Lung (tissue), 17 donors: ENCODE measurements at places on chromosomes 6 and 20. TPM values are rescaled to one million over a fixed set of nuclear protein-coding genes. Genes with fewer than 3 reads are reported as not detected.

DNA sequence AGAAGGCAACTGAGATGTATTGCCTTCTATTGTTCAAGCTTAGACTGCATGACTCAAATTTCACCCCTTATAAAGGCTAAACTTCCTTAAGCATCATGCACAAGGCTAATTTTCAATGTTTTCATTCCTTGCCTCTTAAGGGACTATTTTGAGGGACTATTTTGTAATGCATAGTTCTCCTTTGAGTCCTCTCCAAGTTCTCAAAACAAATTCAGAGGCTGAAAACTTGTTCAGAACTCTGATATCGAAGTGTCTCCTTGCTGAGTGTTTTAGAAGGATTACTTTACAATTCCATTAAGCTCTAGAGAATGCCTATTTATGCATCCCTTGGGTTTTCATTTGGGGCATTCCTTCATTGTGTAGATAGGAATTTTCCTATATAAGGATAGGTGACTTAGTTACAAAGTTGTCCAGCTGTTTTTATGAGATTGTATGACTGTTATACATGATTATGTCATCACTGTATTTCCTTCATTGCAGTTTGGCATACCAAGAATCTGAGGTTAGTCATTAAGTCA lies 41.7 kb downstream of the COL19A1 start:
- H3K27ac ChIP-seq: no peak overlapping the region
- no peaks in the 10 kb centered on the region for H3K27me3 ChIP-seq
- no peaks in the 10 kb centered on the region for H3K4me1 ChIP-seq
- no peaks in the 10 kb centered on the region for H3K36me3 ChIP-seq
- no peak for DNase-seq
- H3K4me3 ChIP-seq: no peak overlapping the region

DNA sequence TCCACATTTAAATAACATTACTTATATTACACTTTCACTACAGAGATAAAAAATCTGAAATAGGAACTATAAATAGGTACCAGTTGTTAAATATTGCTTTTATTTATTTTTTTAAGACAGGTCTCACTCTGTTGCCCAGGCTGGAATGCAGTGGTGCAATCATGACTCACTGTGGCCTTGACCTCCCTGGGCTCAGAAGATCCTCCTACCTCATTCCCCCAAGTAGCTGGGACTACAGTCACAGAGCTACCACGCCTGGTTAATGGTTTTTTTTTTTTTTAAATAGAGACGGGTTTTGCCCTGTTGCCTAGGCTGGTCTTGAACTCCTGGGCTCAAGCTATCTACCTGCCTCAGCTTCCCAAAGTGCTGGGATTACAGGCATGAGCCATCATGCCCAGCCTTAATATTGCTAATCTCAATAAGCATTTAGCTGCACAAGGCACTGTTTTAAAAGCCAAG lies 17.3 kb downstream of the EEF1E1 start:
- H3K4me1 ChIP-seq: no peaks in the 10 kb centered on the region
- no peak for DNase-seq
- H3K4me3 ChIP-seq: no peak overlapping the region
- no peaks in the 10 kb centered on the region for H3K27me3 ChIP-seq
- no peak overlapping the region for H3K27ac ChIP-seq
- H3K36me3 ChIP-seq: peaks cover 17% of the 10 kb centered on the region

GRCh38 chr20:23232219-23232581 lies 118.4 kb upstream of the NXT1 start:
- no peak for DNase-seq
- H3K36me3 ChIP-seq: no peaks in the 10 kb centered on the region
- no peaks in the 10 kb centered on the region for H3K4me1 ChIP-seq
- no peak overlapping the region for H3K4me3 ChIP-seq

DNA sequence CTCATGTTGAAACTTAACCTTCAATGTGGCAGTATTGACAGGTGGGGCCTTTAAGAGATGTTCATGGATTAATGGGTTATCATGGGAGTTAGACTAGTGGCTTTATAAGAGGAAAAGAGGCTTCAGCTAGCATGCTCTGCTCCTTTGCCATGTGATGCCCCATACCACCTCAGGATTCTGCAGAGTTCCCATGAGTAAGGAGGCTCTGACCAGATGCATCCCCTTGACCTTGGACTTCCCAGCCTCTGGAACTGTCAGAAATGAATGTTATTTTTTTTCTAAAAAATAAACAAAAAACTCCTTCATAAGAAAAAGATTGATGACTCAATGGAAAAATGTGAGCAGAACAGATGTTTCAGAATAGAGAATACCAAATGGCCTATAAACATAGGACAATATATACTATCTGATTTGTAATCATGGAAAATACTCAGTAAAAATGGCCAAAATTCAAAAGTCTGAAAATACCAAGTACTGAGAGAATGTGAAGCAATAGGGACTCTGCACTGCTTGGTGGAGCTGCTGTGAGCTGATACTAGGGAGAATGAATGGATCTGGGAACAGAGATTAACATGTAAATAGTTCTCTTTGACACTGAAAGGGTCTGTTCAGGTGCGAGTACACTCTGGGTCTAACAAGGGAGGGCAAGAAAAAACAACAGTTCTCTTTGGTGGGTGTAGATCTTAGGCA lies 7.4 kb upstream of the TRIM39 start:
- no peaks in the 10 kb centered on the region for H3K36me3 ChIP-seq
- H3K4me1 ChIP-seq: peaks cover under 1% of the 10 kb centered on the region
- H3K27me3 ChIP-seq: no peaks in the 10 kb centered on the region
- DNase-seq: no peak
- H3K27ac ChIP-seq: no peak overlapping the region

DNA sequence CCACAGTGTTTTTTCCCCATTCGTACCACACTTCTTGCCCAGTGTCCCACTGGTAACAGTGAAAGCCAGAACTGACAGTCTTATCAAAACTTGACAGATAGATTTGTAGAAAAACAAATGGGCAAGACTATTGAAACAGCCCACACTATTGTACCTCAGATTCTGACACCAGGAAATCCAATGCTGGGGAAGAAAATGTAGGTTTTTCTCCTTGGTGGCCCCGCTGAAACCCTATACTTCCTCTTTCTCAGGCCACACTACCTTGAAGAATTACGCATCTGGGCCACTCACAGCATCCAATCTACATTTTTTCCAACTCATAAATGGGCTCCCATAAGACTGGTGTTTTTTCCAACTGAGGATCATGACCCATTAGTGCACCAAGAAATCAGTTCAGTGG lies 90.9 kb upstream of the HDDC2 start:
- H3K4me3 ChIP-seq: no peak overlapping the region
- no peaks in the 10 kb centered on the region for H3K27me3 ChIP-seq
- DNase-seq: no peak
- no peaks in the 10 kb centered on the region for H3K4me1 ChIP-seq
- H3K27ac ChIP-seq: no peak overlapping the region

DNA sequence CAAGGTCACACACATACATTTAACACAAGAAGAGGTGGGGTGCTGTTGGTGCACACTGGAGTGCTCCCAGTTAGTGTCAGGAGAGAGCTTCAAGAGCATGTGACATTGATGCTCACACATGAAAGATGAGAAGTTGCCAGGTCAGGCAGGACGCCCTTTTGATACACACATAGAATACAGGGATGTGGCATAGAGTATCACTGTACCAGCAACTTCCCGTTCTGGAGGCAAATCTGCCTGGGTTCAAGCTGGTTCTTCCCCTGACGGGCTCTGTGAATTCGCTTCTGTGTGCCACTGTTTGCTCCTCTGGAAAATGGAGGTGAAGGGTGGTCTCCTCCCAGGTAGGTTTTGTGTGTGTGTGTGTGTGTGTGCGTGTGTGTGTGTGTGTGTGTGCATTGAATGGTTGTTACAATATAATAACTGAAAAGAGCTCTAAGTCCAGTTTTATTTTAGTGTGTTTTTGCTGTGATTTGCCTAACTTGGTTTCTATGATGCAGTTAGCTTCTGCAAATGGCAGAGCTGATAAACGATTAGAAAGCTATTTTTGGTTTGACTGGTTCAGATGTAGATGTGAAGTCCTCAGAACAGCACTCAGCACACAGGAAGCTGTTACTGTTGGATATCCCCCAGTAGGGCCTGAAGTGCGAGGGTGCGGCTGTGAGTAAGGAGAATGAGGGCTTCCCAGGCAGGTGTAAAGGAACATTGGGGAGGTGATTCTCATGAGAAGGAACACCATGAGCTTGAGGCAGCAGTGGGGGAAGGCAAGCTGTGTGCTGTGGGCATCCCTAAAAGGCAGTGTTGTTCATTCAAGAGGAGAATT lies 53.4 kb downstream of the HIVEP1 start:
- H3K27ac ChIP-seq: no peak overlapping the region
- no peak for DNase-seq
- H3K4me3 ChIP-seq: no peak overlapping the region
- peaks cover 6% of the 10 kb centered on the region for H3K4me1 ChIP-seq
- no peaks in the 10 kb centered on the region for H3K27me3 ChIP-seq

DNA sequence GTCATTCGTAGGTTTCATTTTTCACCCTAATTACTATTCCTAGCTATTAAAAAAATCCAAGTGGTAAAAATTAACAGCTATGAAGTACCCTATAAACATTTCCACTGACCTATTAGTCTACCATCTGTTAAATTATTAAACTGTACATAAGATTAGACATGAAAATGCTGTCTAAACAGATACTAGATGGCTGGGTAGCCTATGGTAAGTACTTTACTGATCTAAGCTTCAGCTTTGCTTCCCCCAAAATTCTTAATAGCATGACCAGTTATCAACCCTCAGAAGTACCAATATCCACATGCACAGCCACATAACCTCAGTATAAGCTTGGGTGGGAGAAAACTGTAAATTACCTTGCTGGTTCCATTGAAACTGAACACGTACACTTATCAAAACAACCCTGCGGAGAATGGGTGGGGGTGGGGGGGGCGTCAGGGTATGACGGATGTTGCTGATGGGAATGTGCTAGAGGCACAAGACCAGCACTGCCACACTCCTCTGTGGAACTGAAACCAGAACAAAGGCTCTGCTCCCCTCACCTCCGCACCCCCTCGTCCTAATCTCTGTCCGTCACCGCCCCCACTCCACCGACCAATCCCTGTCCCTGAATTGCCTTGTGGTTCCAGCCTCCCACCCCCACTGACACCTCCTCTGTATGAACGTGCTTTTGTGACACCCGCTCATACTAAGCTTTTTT lies 45.3 kb downstream of the B4GALT5 start:
- no peak overlapping the region for H3K27ac ChIP-seq
- peaks cover 25% of the 10 kb centered on the region for H3K4me1 ChIP-seq
- peak; percentile 24 for DNase-seq
- no peaks in the 10 kb centered on the region for H3K27me3 ChIP-seq
- no peak overlapping the region for H3K4me3 ChIP-seq

DNA sequence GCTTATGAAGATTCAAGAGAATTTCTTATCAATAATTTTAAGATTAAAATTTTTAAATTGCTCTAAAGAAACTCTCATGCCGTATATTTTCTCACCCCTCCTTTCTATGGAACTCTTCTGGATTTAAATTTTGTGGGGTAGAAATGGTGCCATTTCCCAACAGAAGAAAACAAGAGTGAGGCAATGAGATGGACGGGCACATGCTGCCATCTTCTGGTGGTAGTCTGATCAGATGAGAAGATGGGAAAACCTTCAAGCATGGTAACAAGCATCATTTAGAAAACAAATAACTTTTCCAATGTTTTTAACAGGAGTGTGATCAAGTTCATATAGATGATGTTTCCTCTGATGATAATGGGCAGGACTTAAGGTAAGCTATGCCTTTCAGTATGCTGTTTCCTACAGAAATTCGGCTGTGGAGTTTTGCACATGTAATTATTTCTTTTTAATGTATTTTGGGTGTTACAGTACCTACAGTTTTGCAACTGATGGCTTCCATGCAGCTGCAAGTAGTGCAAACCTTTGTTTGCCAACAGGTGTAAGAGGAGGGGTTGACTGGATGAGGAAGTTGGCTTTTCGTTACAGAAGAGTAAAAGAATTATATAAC lies 271.4 kb downstream of the EYA4 start:
- H3K4me1 ChIP-seq: no peaks in the 10 kb centered on the region
- peak; percentile 65 for DNase-seq
- H3K27me3 ChIP-seq: no peaks in the 10 kb centered on the region
- H3K36me3 ChIP-seq: no peaks in the 10 kb centered on the region

Gene STMND1
- 11.0 TPM for total RNA-seq

Gene POM121L2
- total RNA-seq: not detected

Gene ZNF322
- total RNA-seq: 19.8 TPM

Gene PSORS1C1
- total RNA-seq: 2.6 TPM

Gene SIM1
- total RNA-seq: not detected

Gene SMIM13
- total RNA-seq: 14.7 TPM
